H1 (cell line): ENCODE measurements at places on chromosomes 1 and 21.

DNA sequence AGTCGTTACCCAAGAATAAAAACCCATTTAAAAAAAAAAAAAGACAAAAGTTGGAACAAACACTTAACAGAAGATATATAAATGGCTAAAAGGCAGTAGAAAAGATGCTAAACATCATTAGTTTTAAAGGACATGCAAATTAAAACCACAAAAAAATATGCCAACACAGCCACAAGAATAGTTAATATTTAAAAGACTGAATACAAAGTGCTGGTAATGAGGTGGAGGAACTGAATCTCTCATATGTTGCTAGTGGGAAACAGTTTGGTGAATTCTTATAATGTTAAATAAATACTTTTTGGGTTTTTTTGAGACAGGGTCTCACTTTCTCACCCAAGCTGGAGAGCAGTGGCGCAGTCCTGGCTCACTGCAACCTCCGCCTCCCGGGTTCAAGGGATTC lies 10.0 kb downstream of the LRRC40 start:
- no peaks in the 10 kb centered on the region for H3K36me3 ChIP-seq
- H3K4me1 ChIP-seq, result no peaks in the 10 kb centered on the region
- no peak overlapping the region for H3K4me3 ChIP-seq
- no peak for DNase-seq
- no peaks in the 10 kb centered on the region for H3K27me3 ChIP-seq

DNA sequence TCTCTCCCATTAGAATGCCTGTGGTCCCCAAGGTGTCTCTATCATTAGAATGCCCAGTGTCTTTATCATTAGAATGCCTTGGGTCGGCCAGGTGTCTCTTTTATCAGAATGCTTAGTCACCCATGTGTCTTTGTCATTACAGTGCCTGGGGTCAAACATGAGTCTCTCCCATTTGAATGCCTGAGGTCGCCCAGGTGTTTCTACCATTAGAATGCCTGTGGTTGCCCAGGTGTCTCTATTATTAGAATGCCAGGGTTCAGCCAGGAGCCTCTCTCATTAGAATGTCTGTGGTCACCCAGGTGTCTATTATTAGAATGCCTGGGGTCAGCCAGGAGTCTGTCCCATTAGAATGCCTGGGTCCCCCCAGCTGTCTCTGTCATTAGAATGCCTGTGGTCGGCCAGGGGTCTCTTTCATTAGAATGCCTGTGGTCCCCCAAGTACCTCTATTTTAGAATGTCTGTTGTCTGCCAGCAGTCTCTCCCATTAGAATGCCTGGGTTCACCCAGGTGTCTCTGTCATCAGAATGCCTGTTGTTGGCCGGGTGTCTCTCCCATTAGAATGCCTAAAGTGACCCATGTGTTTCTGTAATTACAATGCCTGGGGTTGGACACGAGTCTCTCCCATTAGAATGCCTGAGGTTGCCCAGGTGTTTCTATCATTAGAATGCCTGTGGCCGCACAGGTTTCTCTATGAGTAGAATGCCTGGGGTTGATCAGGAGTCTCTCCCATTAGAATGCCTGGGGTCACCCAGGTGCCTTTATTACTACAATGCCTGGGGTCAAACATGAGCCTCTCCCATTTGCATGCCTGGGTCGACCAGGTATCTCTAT lies 57.1 kb downstream of the RNF187 start:
- DNase-seq, result no peak
- peaks cover 29% of the 10 kb centered on the region for H3K27me3 ChIP-seq
- H3K36me3 ChIP-seq, result no peaks in the 10 kb centered on the region
- H3K4me1 ChIP-seq, result no peaks in the 10 kb centered on the region
- H3K27ac ChIP-seq, result no peak overlapping the region

- H3K4me3 ChIP-seq, result no peak overlapping the region
- no peaks in the 10 kb centered on the region for H3K27me3 ChIP-seq
- H3K4me1 ChIP-seq, result 0 out of 2 replicates have a peak, but pooled peaks cover 3% of the 10 kb centered on the region
- H3K36me3 ChIP-seq, result no peaks in the 10 kb centered on the region
Measured at GRCh38 chr1:18668046-18668445, 37.4 kb downstream of the PAX7 start.

DNA sequence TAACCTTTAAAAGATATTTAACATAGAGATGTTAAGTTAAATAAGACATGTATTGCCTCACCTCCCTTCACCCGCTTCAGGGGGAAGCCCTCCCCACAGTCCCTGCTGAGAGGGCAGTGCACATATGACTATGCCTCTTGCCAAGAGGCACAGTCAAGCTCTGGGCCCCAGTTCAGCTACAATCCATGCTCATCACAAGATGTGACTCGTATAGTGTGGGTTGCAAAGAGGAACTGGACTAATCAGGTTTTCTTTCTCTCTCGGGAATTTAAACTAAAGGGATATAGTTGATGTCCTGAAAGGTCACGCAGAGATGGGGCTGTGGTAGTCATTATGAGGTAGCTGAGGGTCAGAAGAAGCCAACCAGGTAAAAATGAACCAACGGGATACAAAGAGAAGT lies 35.6 kb downstream of the LYST start:
- no peak overlapping the region for H3K4me3 ChIP-seq
- H3K27me3 ChIP-seq, result no peaks in the 10 kb centered on the region
- H3K4me1 ChIP-seq, result no peaks in the 10 kb centered on the region
- H3K27ac ChIP-seq, result no peak overlapping the region

GRCh38 chr1:51568231-51568935 lies 48.5 kb upstream of the OSBPL9 start:
- DNase-seq, result no peak
- no peak overlapping the region for H3K27ac ChIP-seq
- H3K27me3 ChIP-seq, result no peaks in the 10 kb centered on the region
- H3K4me3 ChIP-seq, result no peak overlapping the region
- no peaks in the 10 kb centered on the region for H3K36me3 ChIP-seq

GRCh38 chr1:29461115-29461739 lies 224.9 kb downstream of the PTPRU start:
- H3K27me3 ChIP-seq, result no peaks in the 10 kb centered on the region
- no peak for DNase-seq

GRCh38 chr21:35477622-35478021 lies 428.5 kb upstream of the RUNX1 start:
- H3K4me3 ChIP-seq, result no peak overlapping the region
- no peaks in the 10 kb centered on the region for H3K36me3 ChIP-seq
- H3K4me1 ChIP-seq, result peaks cover 3% of the 10 kb centered on the region
- no peaks in the 10 kb centered on the region for H3K27me3 ChIP-seq
- H3K27ac ChIP-seq, result no peak overlapping the region
- no peak for DNase-seq

DNA sequence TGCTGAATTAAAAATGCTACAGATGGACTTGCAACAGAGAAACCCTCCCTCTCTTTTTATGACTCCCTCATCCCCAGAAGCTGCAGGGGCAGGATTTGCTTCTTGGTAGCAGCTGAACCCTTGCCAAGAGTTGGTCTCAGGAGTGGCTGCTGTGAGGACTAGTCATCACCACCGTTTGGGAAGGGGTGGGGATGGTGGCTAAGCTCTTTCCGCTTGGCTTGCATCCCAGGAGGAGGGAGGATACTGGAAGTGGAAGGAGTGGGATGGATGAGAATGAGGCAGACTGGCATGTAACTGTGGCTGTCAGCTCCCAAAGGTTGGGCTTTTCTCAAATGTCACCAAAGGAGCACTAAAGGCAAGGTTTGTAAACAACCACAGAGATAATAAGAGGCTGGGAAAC lies 50.8 kb upstream of the COL24A1 start:
- no peak overlapping the region for H3K4me3 ChIP-seq
- H3K36me3 ChIP-seq, result no peaks in the 10 kb centered on the region

- H3K4me1 ChIP-seq, result peaks cover 15% of the 10 kb centered on the region
- no peaks in the 10 kb centered on the region for H3K27me3 ChIP-seq
- H3K36me3 ChIP-seq, result no peaks in the 10 kb centered on the region
- no peak for DNase-seq
- no peak overlapping the region for H3K4me3 ChIP-seq
Measured at GRCh38 chr1:202106340-202107254, 16.1 kb upstream of the GPR37L1 start.

DNA sequence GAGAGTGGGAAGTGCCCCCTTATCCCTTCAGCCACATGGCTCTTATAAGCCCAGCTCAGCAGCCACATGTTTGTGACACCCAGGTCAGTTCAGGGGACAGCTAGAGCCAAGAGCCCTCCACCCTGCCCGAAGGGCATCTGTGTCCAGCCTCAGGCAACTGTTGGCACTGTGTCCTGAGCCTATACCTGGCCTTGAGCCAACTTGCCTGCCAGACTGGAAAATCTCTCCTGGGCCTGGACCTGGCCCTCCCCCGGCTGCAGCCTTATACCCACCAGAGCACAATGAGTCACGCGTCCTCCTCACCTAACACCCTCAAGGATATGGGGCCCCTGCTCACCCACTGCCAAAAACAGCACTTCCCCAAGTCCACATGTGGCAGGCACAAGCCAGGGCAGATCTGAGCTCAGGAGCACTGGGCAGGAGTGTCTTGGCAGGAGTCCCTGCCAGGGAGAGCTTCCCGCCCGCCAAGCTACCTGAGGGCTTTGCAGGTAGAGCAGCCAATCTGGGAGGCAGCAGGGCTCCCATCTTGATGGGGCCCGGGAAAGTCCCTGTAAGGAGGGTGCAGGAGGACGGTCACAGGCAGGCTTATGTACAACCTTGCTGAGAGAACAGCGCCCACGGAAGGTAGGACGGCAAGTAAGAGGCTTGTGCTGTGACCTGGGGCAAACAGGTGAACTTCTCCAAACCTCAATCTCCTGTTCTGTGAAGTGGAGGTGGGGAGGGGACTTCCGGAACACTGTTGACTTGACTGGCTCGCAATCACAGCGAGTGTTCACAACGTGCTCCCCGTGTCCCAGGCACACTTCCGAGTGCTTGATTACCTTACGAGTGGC lies 19.8 kb upstream of the HSPG2 start:
- peaks cover 5% of the 10 kb centered on the region for H3K4me1 ChIP-seq
- no peak overlapping the region for H3K4me3 ChIP-seq
- no peak overlapping the region for H3K27ac ChIP-seq
- DNase-seq, result no peak
- no peaks in the 10 kb centered on the region for H3K36me3 ChIP-seq
- no peaks in the 10 kb centered on the region for H3K27me3 ChIP-seq

DNA sequence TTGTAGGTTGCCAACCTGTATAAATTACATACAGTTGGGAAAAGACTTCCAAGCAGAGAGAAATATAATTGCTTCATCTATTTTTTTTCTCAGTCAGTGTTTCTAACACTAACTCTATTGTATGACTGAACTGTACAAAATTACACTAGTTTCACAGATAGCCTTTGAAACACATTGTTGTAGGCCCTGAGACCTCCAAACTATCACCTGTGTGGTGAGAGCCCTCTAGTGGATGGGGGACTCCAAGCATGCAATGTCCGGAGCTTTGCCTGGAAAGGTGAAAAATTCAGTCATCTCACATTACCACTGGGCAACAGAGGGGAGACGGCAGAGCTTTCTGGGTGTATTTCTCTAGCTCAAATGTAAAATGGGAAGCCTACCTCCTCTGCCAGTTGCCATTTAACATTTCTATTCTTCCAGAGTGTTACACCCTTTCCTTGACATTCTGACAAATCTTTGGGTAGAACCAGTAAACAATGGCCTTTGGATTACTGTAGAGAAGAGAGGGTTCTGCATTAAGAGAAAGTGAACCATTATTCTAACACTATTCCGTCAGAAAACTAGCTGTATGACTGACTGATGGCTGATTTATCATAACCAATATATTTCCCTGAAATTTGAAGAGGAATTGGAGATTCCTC lies 212.2 kb downstream of the LYPLAL1 start:
- no peaks in the 10 kb centered on the region for H3K36me3 ChIP-seq
- H3K27ac ChIP-seq, result no peak overlapping the region
- H3K27me3 ChIP-seq, result no peaks in the 10 kb centered on the region
- H3K4me1 ChIP-seq, result no peaks in the 10 kb centered on the region
- peak; percentile 64 for DNase-seq
- H3K4me3 ChIP-seq, result no peak overlapping the region

DNA sequence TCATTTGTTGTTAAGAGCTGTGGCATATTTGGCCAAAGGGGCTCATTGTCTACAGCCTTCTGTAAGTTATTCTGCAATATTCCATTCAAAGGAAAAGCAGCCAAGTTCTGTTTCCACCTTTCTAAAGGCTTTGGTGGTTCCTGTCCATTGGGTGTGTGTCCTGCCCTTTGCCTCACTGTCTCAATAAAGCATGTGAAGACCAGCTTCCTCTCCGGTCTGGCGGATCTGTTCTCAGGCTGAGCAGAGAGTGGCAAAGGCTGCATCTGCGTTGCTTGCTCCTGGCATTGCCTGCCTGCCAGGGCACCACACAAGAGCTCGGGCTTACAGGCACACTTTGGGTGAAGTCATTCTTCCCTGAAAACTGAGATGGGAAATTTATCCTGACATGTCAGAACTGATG lies 34.9 kb downstream of the ST6GALNAC3 start:
- H3K4me3 ChIP-seq, result no peak overlapping the region
- peaks cover 3% of the 10 kb centered on the region for H3K4me1 ChIP-seq
- no peaks in the 10 kb centered on the region for H3K27me3 ChIP-seq
- no peaks in the 10 kb centered on the region; the same call in 1 of the 2 replicates for H3K36me3 ChIP-seq

DNA sequence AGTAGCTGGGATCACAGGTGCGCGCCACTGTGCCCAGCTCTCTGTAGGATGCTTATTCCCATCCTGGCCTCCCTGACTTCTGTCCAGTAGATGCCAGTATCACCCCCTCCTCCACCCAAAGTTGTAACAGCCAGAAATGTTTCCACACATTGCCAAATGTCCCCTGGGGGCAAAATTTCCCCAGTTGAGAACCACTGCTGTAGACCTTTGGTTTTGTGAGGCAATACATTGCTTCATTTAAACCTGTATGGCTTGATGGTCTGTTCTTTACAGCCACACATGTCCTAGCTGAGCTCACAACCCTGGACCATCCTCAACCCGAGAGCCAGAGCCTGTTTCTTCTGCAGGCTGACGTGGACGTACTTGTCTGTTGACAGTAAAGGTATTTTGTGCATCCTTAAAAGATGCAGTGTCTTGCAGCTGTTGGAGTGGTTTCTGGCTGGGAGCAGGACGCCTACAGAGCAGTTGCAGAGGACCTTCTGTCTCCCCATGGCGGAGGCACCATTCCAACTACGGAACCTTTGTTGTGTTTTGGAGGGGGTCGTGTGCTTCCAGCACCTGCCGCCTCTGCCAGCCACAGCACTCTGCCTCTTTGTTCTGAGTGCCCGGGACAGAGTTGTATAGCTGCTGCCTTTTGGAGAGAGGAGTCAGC lies 26.6 kb downstream of the DOP1B start:
- H3K4me1 ChIP-seq, result no peaks in the 10 kb centered on the region
- no peak overlapping the region for H3K27ac ChIP-seq
- H3K4me3 ChIP-seq, result no peak overlapping the region
- DNase-seq, result no peak
- no peaks in the 10 kb centered on the region for H3K27me3 ChIP-seq
